T-helper 9 cell (primary cell): ENCODE measurements at places on chromosomes 1 and 21.

DNA sequence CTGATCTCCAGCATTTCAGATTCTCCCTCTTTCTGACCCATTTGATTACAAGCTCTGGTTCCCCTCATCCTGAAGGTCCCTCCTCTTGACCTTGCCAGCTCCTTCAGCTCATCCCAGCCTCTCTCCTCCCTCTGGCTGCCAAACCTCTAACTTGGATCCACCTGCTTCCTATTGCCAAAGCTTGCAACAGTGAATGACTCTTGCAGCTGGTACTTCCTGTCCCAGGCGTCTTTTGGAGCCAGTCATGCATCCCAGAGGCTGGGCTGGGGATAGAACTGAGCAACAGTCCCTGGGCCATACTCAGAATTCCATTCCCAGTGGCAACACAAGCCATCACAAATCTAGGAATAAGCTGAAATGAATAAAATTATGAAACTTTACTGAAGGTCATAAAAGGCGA lies 27.7 kb upstream of the SPOCD1 start:
- no peak for DNase-seq

GRCh38 chr1:212782422-212783154 lies 9.0 kb downstream of the NSL1 start:
- no peak for DNase-seq

DNA sequence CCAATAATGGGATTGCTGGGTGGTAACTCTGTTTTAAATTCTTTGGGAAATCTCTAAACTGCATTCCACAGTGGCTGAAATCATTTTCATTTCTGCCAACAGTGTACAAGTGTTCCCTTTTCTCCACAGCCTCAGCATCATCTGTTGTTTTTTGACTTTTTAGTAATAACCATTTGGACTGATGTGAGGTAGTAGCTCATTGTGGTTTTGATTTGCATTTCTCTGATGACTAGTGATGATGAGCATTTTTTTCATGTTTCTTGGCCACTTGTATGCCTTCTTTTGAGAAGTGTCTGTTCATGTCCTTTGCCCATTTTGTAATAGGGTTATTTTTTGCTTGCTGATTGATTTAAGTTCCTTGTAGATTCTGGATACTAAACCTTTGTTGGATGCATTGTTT lies 131.9 kb upstream of the B3GALT2 start:
- no peak for DNase-seq

GRCh38 chr1:35708441-35708921 lies 10.2 kb downstream of the C1orf216 start:
- DNase-seq, result no peak

DNA sequence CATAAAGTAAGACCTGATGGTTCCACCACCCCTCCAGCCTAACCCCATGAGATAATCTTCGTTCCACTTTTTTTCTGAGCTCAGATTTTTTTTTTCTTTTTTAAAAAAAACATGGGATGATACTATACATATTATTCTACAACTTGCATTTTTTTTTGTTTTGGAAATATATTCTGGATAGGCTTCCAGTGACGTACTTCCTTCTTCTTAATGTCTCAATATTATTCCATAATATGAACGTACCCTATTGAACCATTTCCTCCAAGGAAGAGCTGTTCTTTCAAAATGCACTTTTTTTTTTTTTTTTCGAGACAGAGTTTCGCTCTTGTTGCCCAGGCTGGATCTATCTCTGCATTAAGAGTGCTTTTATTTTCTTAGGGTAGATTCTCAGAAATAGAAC lies 1.5 kb downstream of the EDEM3 start:
- no peak for DNase-seq

DNA sequence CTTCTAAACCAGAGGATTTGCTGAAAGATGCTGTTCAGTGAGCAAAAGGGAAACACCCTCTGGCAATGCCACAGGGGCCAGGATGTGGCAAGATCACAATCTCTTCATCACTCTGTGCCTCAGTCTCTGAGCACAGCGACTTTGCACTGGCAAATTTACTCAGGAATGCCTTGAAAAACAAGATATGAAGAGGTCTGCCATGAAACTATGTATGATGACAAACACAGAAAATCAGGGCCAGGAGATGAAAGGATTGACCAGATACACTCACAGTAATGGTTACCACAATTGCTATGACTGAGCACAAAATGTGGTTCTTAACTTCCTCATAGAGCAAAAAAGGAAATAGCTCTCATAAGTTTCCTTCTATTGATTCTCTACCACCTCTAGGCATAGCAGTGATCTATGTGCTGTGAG lies 5.8 kb downstream of the TTC13 start:
- peak; percentile 51 for DNase-seq

DNA sequence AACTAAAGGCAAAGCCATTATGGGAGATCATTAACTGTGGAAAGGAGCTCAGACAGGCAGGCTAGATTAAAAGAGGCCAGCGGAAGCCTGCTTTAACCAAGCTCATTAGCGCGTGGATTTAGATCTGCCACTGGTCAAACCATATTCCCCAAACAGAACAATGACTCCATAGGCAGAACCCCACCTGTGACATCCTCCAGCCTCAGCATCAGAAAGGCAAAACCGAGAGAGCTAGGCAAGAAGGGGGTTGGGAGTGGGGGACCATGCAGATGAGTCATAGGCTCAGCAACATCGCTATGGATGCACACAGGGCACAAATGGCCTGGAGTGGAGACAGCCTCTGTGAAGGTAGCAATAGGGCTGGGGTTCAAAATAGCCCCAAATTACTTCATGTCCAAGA lies 20.6 kb downstream of the MKNK1 start:
- no peak for DNase-seq

- DNase-seq, result no peak
Observed at GRCh38 chr1:7293702-7294629, 477.1 kb upstream of the VAMP3 start.

- DNase-seq, result no peak
Observed at GRCh38 chr21:34630536-34631143, 15.7 kb upstream of the RCAN1 start.

DNA sequence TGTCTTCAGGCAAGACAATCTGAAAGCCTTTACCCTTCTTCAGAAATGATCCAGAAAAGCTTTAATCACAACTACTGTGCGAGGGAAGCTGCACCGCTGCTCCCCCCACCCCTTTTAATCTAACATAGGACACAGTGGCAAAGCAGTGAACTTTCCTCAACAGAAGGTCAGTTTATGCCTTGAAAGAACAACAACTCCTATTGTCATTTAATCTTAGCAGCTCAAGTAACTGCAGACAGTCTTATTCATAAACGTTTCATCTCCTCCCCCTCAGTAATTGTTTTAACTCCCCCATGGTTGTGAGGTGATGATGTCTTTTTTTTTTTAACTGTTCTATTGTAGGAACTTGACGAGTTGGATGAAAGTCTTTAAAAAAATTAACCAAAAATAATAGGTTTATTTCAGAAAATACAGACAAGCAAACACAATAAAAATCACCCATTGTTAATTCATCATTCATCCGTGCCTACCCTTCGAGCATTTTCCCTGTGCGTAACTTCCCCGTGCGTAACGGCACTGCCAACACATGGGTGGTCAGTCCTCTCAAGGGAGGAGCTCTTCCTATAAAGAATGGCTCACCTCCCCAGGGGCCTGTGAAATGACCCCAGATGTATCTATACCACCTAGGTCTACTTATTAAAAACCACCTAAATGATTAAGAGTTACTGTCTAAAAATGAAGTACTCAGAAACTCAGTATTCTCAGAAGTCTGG lies 3.3 kb upstream of the ADAR start:
- DNase-seq, result no peak

DNA sequence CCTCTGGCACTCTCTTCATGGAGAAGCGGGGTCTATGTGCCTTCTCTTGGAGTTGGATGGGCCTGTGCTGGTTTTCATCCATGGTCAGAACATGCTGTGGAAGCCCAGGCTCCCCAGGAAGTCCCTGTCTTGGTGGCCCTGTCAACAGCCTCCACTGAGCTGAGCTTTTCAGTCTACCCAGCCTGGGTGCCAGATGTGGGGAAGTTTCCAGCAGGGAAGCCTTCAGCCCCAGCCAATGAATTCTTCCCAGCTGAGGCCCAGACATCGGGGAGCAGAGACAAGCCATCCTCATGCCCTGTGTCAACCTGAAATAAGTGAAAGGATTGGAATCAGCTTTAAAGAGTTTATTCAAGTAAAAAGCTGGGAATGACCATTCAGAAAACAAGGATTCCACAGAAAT lies 75.1 kb upstream of the PGBD5 start:
- DNase-seq, result no peak

GRCh38 chr1:219155135-219155534 lies 18.5 kb upstream of the LYPLAL1 start:
- no peak for DNase-seq

GRCh38 chr1:79193211-79194079 lies 186.9 kb upstream of the ADGRL4 start:
- no peak for DNase-seq

- DNase-seq, result no peak
Observed at GRCh38 chr1:86183810-86184209, 27.2 kb upstream of the COL24A1 start.

GRCh38 chr1:167676916-167677848 lies 44.6 kb upstream of the MPZL1 start:
- DNase-seq, result no peak

- no peak for DNase-seq
Observed at GRCh38 chr21:33908760-33909159, 6.8 kb downstream of the ATP5PO start.

GRCh38 chr1:205543351-205544301 lies 39.2 kb downstream of the CDK18 start:
- no peak for DNase-seq

DNA sequence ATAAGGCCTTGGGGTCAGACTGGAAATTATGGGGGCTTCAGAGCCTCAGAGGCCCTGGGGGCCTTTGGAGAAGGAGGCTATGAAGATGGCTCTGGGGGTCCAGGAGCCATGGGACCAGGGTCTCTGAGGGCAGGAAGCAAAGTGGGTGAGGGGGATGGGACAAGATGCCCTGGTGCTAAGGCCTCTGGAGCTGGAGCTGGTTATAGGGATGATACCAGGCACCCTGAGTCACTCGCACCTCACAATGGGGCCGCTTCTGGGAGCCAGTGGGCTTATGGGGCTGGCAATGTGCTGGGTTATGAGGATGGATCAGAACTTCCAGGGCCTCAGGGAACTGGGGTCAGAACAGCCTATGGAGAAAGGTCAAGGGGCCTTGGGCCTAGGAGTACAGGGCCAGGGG lies 17.6 kb downstream of the IGFN1 start:
- DNase-seq, result no peak

GRCh38 chr1:2449636-2450454 lies 26.2 kb upstream of the PLCH2 start:
- DNase-seq, result no peak
